ENCODE measurements at places on chromosomes 7 and 10.

- no peak for DNase-seq
Observed at GRCh38 chr7:96179837-96180236, 142.1 kb downstream of the SLC25A13 start.

GRCh38 chr10:36504758-36505157 is 620.6 kb upstream of the ANKRD30A start:
- no peak for DNase-seq

DNA sequence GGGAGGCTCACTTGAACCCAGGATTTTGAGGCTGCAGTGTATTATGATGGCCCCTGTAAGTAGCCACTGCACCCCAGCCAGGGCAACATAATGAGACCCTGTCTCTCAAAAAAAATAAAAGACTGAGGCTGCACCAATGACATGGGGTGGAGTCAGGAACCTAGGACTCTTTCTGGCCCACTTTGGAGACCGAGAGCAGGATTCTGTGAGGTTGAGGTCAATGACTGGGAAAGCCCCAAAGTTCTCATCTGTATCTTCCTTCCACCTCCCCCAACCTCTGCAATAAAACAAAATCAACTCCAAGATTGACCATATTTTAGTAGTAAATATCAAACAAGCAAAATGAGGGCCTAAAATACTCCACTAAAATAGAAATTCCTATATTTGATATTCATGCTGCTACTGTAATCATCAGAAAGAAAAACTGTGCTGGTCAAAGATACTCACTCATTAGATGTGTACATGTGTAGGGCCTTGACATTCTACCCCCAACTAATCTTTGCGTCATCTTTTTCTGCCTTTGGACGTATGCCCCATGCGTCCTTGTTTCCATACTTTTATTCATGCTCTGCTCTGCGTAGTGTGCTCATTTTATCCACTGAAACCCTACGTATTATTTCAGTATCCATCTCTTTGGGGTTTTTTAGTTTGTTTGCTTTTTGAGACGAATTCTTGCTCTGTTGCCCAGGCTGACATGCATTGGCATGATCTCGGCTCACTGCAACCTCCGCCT is 23.8 kb downstream of the WBP1L start:
- no peak for DNase-seq

DNA sequence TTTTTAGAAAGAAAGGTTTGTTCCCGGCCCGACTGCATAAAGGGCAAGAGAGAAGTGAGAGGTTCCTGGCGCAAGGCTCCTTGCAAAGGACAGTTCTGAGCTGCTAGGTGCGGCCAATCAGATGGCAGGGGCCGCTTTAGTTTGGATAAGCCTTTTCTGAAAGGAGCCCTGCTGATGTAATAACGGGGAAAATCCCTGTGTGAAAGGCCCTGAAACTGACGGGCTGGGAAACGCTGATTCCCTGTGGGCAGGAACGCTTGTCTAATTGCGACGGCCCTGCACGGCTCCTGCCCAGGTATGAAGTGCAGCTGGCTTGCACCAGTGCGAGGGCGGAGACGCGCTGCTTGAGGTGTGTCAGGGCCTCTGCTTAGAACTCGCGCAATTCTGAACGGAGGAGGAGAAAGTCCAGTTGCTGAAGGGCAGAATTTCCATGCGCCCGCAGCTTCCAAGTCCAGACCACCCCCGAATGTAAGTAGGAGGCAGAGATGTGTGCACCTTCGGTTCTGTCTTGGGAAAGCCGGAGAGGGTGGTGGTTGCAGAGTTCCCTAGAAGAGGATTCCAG is 30.5 kb downstream of the TACC2 start:
- no peak for DNase-seq

DNA sequence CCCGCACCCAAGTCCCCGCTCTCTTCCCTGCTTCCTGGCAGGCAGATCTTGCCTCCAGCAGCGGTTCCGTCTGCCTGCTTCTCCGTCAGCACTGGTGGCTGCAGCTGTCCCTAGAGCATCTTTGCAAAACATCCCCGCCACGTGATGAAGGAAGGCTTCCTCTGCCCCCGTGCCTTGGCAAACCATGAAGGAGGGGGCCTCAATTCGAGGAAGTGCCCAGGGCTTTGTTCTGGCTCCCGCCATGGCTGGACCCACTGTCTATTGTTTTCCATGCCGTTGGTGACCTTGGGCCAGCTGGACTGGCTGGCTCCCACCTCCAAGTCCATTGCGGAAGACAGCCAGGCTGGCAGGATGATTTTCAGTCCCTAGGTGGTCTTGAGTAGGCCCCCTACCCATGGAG is 13.2 kb upstream of the AQP1 start:
- DNase-seq: no peak
